ENCODE measurements at places on chromosomes 4 and X.

DNA sequence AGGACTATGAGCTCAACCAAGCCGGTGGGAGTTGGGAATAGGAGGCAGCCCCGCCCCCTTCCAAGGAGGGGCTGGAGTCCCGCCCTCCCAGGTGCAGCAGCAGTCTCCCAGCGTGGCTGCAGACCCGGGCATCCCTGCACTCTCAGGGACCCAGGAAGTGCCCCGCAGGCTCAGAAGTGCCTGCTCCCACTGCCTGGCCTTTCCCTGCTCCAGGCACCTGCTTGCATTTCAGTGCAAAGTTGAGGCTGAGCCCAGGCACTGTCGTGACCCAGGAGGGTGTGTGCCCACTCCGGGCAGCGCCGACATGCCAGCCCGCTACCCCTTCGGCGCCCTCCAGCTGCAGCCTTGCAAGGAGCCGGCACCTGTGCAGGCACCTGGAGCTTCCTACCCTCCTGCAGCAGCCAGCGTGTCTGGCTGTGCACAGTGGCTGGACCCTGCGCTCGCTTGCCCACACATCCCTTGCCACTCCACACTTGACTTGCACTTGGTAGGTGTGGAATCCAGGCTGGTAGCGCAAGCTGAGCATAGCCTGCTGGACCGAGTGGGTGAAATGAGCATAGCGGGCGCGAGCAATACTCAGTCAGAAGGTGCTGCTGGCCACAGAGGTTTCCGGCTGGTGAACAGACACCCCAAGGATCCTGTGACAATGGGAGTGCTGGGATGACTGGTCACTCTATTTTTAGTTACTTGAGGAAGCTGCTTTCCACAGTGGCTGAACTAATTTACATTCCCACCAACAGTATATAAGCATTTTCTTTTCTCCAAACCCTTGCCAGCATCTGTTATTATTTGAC is 236.3 kb downstream of the PCDH10 start:
- no peak for DNase-seq

- DNase-seq: no peak
Measured at GRCh38 chrX:110008011-110008635, 5.2 kb downstream of the TMEM164 start.

DNA sequence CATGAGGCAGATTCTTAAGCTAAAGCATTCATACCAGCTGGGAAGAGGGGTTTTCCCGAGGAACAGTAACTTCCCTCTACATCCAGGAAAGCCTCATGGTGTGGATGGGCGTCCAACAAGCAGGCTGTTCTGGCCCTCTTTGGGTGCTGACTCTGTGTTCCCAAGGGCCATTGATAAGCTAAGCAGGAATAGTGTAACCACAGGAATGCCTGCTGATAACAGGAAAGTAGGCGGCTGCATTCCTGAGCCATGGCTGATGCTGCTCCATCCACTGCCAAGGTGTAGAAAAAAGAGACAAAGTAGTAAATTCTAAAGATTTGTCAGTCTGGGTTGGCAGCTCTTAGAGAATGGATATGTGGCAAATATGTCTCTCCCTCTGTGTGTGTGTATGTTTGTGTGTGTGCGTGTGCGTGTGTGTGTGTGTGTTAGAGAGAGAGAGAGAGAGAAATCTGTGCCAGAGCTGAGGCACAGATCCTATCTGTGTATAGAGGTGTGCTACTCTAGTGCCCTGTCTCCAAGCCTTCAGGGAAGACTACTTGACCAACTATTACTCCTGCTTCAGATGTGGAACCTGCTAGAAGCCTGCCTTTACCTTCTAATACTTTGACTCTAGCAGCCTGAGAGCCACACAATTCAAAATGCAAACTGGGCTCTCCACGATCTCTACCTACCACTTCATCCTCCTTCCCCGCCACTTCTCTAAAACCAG is 353.1 kb upstream of the NR3C2 start:
- DNase-seq: no peak

- no peak for DNase-seq
Measured at GRCh38 chrX:20112022-20112774, 4.5 kb downstream of the MAP7D2 start.

DNA sequence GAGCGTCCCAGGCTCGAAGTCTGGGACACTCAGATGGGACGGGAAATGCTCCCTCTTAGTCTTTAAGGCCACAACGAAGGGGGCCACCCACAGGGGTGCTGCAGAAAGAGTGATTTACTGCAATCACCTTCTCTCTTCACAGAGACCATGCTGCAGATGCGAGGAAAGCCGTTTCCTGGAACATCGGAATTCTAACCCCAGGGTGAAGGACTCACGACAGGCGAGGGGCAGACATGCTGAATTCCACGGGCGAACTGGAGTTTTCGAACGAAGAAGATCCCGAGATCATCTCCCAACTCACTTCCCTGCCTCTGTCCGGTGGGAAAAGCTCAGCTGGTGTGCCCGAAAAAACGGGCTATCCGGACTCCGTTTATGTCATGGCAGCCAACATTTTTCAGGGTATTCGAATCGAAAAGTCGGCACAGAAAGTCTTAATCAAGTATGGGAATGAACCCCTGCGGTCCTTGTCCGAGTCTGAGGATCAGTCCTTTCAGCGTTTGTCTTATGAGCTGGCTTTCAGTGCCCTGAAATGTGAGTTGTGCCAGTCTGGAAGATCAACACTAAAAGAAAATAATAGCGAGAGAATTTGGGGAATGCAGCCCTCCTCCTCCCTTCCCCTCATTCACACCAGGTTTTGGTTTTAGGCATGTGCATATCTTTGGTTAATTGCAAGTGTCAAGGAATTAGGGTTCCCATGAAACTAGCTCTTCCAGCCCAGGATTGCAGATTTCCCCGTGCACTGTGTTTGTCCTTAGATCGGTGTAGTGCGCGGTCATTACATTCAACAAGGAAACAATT is 905 bp downstream of the NSUN7 start:
- DNase-seq: no peak

- DNase-seq: no peak
Measured at GRCh38 chr4:152401424-152401823, 134.5 kb downstream of the FBXW7 start.

DNA sequence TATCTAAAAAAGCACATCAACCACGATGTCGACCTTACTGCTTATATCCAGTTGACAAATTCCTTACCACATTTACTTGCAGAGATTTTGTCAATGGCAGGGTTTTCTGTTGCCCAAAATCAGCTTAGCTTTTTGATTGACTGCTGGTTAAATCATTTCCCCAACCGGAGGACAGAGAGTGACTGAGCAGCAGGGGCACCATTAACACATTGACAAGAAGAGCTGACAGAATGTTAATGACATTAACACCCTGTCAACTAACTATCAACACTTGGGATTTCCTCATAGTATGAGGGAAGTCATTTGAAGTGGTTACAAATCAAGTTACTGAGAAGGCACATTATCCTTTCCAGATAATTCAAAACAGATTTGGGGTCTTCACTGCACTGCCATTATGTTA is 368.4 kb downstream of the RPA4 start:
- no peak for DNase-seq

GRCh38 chr4:103100691-103101090 is 1.1 kb upstream of the BDH2 start:
- DNase-seq: no peak

GRCh38 chr4:116197317-116197809 is 888.0 kb downstream of the TRAM1L1 start:
- DNase-seq: no peak

DNA sequence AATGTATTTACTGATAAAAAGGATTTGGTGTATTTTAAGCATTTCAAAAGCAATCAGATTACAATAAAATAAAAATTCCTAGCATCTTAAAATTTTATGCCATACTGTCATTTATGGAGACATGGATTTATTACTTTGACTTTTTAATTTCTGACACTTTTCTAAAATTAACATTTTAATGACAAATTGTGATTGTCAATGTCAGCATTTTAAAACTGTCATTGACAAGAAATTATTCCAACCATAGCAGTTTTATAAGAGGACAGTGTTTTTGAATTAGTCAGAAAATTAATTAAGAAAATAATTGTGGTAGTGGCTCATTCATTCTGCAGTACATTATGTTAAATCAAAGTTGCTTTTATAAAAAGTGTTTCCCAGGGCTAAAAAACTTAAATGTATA is 1954.4 kb downstream of the ARAP2 start:
- DNase-seq: no peak

- DNase-seq: no peak
Measured at GRCh38 chrX:20019672-20020365, 29.0 kb upstream of the BCLAF3 start.

GRCh38 chr4:83269256-83269655 is 15.3 kb downstream of the COQ2 start:
- DNase-seq: no peak
